ENCODE measurements at places on chromosomes 3 and 15.

GRCh38 chr3:147900851-147901250 lies 491.7 kb downstream of the ZIC1 start:
- DNase-seq, result no peak

- DNase-seq, result peak; percentile 76
These were observed at the start of gene ELL3 for GRCh38 chr15:43776718-43777266. Gene ELL3 (minus strand): TSS chr15:43776966. CDS start chr15:43776901, 65 bp downstream.

DNA sequence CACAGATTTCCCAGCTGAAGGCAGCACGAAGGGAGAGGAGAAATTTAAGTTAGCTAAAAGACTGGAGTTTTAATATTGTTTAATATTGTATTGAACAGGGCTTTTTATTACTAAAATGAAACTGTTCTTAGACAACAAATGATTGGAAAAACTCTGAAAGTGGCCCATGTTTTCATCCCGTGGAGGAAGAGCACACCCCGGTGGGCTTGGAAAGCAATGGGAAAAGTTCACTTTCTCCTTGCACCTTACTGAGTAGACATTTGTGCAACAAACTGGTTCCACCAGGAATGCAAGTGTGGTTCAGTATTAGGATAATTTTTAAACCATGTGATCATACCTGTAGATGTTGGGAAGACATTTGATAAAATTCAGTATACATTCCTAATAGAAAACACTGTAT lies 8.2 kb upstream of the ESYT3 start:
- no peak for DNase-seq

- DNase-seq, result no peak
These were observed 81.8 kb downstream of the LSM3 start for GRCh38 chr3:14260463-14260862.

- no peak for DNase-seq
These were observed 629 bp upstream of the NOX5 start for GRCh38 chr15:69013726-69014406.

- no peak for DNase-seq
These were observed 74.5 kb downstream of the PLCH1 start for GRCh38 chr3:155670335-155670734.

DNA sequence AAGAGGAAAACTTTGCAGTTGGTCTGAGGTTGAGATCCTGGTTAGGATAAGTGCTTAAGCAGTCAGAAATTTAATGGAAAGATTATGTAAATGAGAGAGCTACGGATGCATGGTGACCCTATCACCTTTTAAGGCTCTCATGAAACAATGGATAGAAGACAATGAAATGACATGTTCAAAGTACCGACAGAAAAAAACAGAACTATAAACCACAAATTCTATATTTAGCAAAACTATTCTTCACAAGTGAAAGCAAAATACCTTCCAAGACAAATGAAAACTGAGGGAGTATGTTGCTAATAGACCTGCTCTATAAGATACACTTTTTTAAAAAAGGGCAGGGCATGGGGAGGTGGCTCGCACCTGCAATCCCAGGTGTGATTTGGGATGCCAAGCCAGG lies 32.2 kb downstream of the DNAAF4 start:
- DNase-seq, result no peak

- DNase-seq, result no peak
These were observed 94.7 kb downstream of the OCA2 start for GRCh38 chr15:28004143-28005003.

GRCh38 chr3:187921391-187922074 lies 176.3 kb upstream of the BCL6 start:
- DNase-seq, result no peak

Data from activated CD4-positive, alpha-beta T cell treated with anti-CD3 and anti-CD28 coated beads for 4 hours (primary cell).